ENCODE measurements at places on chromosomes 3 and 15.

GRCh38 chr3:195423818-195424217 is 19.0 kb downstream of the ACAP2 start:
- no peak for DNase-seq

GRCh38 chr15:70436428-70436827 is 326.9 kb downstream of the UACA start:
- DNase-seq, result no peak

DNA sequence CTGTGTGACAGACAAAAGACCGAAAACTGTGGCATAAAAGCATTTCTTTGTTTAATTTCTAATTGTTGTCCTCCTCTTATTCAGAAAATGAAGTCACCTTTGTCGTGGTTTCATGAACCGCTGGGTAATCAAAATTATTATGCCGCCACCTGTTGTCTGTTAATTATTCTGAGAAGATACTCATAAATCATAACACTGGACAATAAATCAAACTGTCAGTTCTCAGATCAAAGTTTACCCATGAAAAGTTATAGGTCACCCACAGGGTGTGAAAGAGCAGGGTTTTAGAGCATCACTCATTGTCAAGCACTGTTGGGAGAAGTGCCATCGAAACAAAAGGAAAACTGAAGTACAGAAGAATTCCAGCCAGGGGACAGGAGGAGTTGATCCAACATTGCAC is 474.3 kb downstream of the NR2F2 start:
- DNase-seq, result no peak

DNA sequence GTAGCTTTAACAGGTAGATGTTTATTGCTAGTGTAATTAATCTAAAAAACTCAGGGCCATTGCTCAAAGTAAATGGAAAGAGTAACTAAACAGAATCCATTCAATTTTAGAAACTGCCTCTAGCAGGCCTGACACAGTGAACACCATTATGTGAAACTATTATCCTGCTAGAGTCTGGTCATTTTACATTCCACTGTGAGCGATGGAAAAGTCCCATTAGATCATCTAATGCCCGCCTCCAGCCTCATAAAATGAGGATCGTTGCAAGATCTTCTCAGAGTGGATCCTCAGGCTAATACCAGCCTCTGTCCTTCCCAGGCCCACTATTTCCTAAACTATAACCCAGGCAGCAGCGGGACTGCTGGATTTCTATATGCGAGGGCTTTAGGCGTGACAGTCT is 107.7 kb downstream of the WDR76 start:
- DNase-seq, result no peak

DNA sequence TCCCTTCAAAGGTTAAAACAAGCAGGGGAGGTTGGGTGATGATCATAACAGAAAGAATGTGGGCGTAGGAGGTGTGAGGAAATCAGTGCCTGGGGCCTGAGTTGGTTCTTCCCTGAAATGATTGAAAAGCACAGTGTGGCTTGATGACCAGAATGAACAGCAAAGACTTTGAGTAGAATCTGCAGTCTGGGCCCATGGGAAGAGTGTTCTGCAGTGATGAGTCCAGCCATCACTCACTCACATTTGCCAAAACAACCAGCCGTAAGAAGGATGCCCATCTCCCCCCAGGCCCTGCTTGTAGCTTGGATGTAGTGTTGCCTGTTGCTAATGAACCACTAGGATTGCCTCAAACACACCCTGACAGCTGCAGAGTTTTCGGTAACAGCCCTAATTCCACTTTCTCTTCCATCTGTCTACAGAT is 67.9 kb downstream of the VGLL3 start:
- DNase-seq, result peak; percentile 79

GRCh38 chr15:59437142-59437816 is 707 bp upstream of the FAM81A start:
- no peak for DNase-seq

DNA sequence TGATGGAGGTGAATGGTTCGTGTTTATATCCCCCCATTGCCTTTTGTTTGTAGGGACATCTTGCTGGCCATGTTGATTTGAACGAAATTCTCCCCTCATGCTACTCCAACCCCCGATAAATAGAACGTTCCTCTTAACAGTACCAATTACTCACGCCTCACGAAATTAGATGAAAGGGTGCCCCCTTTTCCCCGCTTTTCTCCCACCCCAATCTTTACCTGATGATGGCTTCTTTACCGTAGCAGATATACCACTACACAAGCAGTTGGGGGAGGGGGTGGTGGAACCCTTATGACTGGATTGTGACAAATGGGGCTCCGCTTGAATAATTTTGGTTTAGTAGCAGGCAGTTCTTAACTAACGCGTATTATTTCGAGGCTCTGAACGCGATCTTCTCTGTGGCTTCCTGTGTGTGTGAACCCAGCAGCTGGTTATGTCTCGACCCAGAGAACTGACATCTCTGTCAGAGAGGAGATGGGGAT is 1.1 kb downstream of the PIAS1 start:
- peak; percentile 48 for DNase-seq

DNA sequence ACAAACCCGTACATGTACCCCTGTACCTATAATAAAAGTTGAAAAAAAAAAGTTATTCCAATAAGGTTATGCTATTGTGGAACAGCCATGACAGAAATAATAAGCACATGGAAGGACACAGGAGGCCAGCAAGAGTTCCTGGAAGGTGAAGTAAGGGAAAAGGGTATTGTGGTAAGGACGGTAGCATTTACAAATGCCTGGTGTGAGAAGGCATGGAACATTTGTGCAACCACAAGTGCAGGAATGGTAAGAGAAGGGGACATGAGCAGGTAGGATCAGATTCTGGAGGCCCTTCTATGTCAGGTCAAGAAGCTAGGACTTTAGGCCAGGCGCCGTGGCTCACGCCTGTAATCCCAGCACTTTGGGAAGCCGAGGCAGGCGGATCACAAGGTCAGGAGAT is 82.5 kb downstream of the PPP2R3A start:
- no peak for DNase-seq

GRCh38 chr15:40932649-40933516 is 3.7 kb downstream of the DLL4 start:
- DNase-seq, result no peak

DNA sequence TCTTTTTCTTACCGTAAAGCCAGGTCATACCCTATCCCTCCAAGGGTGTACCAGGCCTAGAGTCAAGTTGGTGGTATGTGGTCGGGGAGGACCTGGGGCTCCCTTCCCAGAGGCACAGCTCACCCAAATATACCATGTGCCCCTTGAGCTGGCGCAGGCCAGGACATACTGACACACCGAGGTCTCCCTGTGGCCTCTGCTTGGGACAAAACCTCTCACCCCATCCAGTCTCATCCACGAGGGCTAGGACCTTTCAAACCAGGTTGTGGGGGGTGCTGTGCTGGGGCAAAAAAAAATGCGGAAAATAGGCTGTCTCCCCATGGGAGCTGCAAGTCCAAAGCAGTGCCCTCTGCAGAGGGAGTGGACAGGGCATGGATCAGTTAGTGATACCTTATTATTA is 22.8 kb downstream of the PTH1R start:
- no peak for DNase-seq

DNA sequence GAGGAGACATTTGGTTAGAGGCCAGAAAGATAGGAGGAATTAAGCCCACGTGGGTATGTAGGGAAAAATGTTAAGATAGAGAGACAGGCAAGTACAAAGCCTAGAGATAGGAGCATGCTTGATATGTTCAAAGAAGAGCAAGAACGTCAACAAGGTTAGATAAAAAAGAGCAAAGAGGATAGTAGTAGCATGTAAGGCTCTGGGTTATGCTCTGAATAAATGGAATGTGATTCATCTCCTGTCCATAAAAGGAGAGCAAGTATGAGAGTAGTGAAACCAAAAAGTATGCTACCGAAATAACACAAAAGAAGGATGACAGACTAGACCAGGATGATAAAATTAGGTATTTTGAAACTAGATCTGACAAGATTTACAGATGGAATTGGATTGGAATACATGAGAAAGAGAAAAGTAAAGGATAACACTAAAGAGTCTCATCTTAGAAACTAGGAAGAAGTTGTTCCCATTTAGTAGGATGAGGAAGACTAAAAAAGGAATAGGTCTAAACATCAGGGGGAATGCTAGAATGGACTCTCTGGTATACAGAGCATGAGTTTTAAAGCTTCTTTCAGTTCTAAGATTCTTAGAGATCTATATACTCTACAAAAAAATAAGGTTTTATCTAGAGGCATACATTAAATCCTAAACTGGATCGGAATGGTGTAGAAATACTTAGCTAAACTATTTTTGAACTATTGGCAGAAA is 59.1 kb downstream of the TRPM7 start:
- peak; percentile 52 for DNase-seq

DNA sequence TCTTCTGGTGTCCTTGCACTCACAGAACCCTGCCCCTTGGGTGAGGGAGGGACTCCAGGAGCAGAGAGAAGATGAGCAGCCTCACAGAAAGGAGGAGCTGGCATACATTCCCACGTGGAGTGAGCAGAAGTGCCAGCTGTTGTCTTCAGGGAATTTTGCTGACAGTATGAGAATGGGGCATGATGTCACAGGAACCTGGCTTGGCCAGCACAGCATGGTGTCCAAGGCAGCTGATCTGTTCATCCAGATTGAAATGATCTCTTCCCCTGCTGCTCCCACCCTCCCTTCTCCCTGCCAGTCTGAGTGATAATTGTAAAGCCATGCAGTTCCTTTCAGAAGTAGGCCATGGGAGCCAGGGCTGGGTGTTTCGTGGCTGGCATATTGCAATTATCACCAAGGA is 53.3 kb downstream of the GJD2 start:
- DNase-seq, result no peak

DNA sequence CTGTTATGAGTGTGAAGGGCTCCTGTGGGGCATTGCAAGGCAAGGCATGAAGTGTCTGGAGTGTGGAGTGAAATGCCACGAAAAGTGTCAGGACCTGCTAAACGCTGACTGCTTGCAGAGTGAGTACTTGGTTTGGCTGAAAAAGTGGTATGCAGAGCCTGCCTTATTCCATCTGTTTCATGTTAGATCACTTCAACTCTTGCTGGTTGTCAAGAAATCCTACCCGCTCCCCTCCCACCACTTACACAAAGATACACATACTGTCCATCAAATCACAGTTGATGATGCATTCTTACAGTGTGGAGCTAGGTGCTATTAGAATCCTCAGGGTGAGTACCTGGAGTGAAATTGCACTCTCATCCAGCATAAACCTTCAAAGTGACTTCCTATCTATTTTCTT is 272.1 kb downstream of the UNC13C start:
- DNase-seq, result no peak

DNA sequence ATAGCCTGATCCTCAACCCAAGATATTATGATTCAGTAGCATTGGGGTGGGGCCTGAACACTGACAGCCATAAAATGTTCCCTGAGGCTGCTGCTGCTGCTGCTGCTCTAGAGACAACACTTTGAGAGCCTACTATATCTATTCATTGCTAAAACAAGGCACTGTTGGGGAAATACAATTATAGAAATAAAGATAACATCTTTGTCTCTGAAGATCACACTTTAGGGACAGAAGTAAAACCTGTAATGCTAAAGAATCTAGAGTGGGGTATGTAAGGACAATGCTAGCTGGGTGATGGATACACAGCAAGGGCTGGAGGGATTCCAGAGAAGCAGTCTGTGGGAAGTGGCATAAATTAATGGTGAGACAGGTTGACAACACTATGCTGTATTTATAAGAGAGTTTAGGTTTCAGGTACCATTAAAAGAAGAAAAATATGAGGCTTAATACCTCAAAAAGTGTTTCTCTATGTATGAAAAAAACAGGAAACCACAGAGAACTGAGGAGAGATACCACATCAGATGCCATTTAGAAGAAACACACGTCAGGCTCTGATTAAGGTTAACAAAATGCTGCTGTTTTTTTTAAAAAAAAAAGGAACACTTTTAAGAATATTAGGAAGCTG is 115.9 kb downstream of the CBLB start:
- no peak for DNase-seq

DNA sequence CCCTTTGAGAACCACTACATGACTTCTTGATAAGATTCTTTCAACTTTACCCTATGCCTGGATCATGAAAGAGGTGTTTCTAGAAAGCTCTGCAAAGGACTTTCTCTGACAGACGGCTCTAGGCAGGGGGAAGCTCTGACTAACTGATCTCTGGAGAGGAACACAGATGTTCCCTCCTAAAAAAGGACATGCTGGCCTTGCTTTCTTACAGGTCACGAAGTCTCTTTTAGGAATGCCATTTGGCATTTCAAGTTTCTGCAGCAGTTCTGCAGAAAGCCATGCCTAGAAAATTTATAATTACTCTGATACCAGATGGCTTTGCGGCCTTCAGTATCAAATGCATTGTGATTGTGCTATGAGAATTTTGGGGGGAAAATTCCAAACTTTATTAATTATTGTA is 275.4 kb upstream of the CTDSPL start:
- DNase-seq, result no peak

GRCh38 chr3:159987291-159987711 is 1.3 kb upstream of the IL12A start:
- peak; percentile 27 for DNase-seq

- no peak for DNase-seq
Observed at GRCh38 chr15:76584868-76585575, 248.4 kb downstream of the ISL2 start.

DNA sequence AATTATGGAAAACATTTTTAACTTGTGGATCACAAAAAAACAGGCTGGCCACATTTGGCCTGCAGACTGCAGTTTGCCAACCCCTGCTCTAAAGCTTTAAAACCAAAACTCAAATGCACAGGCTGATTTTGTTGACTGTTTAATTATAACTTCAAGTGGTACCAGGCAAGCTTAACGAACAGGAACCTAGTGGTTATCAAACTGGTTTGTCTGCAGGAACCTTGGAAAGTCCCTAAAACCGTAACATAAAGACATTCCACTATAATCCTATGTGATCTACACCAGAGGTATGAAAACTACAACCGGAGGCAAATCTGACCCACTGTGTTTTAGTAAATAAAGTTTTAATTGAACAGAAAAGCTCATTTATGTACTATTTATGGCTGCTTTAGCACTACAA is 52.4 kb downstream of the TBL1XR1 start:
- DNase-seq, result no peak
